ENCODE measurements at places on chromosomes 6 and 20.

DNA sequence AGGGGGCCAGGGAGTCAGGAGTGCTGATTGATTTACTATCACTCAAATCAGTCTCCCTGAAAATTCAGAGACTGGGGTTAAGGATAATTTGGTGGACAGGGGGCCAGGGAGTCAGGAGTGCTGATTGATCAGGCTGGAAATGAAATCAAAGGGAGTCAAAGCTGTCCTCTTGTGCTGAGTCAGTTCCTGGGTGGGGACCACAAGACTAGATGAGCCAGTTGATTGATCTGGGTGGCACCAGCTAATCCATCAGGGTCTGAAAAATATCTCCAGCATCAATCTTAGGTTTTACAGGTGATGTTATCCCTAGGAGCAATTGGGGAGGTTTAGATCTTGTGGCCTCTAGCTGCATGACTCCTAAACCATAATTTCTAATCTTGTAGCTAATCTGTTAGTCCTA is 6.1 kb upstream of the AFG1L start:
- no peak for DNase-seq

- no peak for DNase-seq
These were observed 1.6 kb downstream of the DBNDD2 start for GRCh38 chr20:45409521-45410272.

DNA sequence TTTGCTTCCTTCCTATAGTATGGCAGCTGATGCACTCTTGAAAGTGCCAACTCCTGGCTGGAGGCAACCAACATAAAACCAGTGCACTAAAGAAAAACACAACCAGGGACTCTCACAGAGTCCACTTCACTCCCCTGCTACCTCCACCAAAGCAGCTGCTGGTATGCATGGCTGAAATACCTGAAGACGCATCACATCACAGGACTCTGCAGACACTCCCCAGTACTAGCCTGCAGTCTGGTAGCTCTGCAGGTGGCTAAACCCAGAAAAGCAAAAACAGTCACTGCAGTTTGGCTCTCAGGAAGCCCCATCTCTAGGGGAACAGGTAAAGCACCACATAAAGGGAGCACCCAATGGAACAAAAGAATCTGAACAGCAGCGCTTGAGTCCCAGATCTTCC is 473.0 kb upstream of the SPTLC3 start:
- DNase-seq = no peak

DNA sequence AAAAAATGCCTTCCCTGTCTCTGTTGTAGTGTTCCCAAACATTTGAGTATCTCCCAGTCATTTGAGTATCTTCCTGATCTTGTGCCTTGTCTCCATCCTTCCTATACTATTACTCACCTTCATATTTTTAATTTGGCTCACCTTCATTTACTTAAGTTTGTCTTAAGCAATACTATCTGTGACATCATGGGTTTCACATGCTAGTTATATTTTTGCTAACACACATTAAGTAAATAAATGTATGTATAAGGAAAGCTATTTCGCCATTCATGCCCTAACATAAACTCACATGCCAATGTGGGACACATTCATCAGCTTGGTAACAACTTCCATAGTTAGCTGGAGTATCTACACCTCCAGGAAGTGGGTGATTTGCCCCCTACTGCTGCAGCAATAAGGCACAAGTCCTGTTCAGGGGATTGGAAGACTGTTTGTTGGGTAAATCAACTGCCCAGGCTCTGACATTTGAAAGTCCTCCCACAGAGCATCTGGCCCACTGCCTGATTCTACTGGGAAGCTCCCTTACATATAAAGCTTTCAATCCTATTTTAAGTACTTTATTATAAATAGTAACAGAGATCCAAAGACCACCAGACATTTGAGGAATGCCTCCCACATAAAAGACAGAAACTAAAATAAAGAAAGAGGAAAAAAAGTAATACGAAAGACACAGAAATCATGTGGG is 132.3 kb downstream of the ISM1 start:
- DNase-seq = no peak

DNA sequence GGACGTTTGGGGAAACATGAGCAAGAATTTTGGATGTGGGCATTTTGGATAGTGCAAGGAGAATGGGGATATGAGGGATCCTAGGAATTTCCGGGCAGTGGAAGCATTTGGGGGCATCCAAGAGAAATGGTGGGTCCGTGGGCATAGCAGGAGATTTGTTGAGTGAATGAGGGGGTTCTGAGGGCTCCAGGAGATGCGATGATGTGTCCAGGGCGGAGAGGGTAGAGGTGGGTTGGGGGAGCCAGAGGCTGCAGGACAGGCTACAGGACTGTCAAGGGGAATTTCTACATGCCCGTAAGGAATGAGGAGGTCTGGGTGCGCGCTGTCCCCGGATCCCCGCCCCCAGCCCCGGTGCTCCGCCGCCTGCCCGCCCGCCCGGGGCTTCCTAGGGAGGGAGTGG is 364 bp downstream of the FRS3 start:
- DNase-seq = no peak

DNA sequence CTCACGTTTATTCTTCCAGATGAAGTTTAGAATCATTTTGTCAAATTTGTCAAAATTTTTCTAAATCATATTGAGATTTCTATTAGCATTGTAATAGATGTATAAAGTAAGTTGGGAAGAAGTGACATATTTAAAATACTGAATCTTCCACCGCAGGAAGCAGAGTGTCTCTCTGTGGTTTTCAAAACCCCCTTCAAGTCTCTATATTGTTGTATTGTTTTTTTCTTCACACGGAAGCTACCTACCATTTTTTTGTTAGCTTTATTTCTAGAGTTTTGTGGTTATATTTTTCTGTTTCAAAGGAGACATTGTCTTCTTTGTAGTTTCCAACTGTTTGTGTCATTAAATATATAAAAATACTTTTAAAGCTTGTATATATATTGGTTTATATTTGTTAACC is 188.6 kb downstream of the ZDHHC14 start:
- DNase-seq = no peak
